ENCODE measurements at places on chromosomes 4 and X.

- DNase-seq = no peak
Observed at GRCh38 chr4:138611017-138611416, 368.9 kb upstream of the SLC7A11 start.

GRCh38 chrX:134633832-134634231 is 24.4 kb downstream of the PLAC1 start:
- DNase-seq = no peak

DNA sequence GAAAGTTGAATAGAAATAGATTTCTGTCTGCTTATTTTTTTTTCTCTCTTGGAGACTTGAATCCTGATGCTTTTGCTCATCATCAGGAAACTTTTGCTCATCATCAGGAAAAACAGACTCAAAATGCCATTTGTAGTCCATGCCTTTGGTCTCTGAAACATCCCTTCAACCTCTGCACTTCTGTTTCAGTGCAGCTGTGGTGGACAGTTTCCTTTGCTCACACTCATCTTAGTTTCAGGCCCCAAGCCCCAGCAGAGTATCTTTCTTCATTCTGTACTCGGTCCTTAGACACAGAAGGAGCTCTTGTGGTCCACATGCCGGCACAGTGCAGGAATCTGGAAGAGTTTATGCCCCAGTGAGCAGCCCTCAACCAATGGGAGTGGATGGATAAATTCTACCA is 337.9 kb downstream of the PPP3CA start:
- no peak for DNase-seq

DNA sequence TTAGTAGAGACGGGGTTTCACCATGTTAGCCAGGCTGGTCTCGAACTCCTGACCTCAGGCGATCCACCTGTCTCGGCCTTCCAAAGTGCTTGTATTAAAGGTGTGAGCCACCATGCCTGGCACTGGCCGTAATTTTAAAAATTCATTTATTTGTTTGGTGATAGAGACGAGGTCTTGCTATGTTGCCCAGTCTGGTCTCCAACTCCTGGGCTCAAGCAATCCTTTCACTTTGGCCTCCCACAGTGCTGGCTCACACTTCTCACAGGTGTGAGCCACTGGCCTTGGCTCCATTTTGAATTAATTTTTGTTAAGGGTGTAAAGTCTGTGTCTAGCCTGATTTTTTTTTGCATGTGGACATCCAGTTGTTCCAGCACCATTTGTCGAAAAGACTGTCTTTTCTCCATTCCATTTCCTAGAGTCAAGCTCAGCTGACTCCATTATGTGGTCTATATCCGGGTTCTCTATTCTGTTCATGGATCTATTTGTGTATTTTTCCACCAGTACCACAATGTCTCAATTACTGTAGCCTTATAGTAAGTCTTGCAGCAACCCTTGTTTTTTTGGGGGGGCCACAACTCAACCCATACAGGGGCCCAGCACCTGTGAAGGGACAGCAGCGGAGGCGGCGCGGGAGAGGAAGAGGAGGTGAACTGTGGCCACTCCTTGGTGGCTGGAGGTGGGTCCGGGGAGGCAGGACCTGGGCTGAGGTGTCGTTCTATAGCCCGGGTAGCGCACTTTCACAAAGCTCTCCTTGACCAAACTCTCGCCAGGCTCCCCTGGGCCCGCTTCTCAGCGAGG is 1.5 kb upstream of the NSD2 start:
- DNase-seq = no peak

DNA sequence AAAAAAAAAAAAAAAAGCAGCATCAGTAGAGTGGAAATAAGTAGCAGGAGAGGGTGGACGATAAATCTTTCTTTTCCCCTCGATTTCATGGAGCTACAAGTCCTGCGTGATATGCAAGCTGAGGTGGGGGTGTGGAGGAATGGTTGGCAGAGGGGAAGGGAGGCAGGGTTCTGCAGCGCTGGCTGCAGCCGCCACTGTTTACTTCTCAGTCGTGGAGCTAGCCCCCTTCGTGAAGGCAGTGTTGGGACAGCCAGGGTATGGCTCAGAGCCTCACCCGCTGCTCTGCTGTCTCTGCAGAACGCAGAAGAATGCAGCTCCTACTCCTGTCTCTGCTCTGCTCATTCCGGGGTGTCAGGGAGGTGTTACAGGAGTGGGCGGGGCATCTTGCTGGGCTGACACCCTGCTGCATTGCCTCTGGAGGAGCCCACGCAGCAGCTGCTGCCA is 140.6 kb downstream of the GPM6A start:
- peak; percentile 30 for DNase-seq

GRCh38 chr4:5553801-5554200 is 154.6 kb downstream of the EVC2 start:
- DNase-seq = no peak

DNA sequence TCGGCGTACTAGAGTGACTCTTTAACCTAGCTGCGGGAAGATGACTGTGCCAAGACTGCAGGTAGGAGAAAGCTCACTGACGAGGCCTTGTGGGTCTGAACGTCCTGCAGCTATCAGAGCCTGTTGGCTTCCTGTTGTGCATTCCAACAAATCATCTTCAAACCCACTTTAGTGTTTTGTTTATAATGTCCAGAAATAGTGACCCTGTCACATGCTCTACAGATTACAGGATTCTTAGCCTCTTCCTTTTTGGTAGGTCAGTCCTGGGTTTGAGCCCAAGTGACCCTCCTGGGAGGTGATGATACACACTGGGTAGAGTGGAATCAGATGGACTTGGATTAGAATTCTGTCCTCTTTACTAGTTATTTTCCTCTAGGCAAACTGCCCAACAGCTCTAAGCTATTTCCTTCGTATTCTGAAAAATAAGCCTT is 33.2 kb downstream of the HTT start:
- DNase-seq = no peak

DNA sequence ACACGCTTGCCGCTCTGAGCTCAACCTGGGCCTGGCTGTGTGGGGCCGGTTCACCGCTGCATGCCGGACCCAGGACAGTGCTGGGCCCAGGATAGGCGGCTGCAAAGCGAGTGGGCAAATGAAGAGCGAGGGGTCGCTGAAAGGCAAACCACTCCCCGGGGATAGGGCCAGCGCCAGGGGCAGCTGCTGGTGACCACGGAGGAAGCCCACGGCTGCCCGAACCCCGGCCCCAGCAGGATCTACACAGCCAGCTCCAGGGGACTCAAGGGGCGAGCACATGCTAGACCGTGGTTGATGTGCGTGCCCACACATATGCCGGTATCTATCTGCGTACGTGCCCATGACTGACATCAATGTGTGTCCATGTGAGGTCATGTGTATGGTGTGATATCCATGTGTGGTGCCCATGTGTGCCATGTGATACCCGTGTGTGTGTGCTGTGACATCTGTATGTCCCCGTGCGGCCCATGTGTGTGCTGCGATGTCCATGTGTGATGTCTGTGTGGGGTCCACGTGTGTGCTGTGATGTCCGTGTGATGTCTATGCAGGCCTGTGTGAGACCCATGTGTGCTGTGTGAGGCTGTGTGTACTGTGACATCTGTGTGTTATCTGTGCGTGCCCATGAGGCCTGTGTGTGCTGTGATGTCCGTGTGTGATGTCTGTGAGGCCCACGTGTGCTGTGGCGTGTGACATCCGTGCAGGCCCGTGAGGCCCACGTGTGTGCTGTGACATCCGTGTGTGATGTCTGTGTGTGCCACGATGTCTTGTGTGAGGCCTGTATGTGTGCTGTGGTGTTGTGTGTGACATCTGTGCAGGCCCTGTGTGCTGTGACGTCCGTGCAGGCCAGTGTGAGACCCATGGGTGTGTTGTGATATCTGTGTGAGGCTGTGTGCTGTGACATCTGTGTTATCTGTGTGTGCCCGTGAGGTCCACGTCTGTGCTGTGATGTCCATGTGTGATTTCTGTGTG is 24.8 kb downstream of the CTBP1 start:
- no peak for DNase-seq

All from HEK293T (cell line).